ENCODE measurements at places on chromosomes 13 and 19. TPM values are rescaled to one million over a fixed set of nuclear protein-coding genes. Genes with fewer than 3 reads are reported as not detected.

ZNF285 gene
- 2.5 TPM for total RNA-seq

CATSPERD gene
- total RNA-seq, result not detected

DNA sequence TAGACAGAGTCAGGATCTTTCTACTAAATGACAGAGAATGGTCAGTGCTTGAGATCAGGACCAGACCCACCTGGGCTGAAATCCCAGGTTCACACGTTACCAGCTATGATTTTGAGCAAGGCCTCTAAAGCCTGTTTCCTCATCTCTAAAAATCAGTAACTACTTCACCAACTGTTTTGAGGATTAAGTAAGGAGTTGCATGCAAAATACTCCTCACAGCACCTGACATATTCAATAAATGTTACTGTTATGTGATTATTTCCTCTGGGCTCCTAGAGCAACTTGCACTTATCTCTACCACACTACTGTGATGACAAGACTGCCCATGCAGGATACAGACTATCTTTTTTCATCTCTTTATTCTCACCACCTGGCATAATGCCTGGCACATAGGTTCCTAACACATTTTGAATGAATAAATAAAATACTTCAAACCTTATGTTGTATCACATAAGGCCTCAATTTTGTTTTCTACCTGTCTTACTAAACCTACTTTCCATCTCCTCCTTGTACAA, 1.8 kb downstream of the KATNAL1 start:
- DNase-seq, result no peak

DNA sequence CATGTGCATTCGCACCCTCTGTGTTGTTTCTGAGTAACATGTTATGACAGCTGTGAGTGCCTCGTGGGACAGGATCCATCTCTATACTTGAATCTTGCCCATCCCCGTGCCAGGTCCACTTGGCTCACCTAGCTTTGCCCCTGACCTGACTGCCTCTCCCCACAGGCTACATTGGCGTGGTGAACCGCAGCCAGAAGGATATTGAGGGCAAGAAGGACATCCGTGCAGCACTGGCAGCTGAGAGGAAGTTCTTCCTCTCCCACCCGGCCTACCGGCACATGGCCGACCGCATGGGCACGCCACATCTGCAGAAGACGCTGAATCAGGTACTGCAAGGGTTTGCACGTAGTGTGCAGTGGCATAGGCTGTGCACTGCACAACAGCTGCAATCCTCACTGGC, 53.2 kb downstream of the TMED1 start:
- DNase-seq, result no peak

DNA sequence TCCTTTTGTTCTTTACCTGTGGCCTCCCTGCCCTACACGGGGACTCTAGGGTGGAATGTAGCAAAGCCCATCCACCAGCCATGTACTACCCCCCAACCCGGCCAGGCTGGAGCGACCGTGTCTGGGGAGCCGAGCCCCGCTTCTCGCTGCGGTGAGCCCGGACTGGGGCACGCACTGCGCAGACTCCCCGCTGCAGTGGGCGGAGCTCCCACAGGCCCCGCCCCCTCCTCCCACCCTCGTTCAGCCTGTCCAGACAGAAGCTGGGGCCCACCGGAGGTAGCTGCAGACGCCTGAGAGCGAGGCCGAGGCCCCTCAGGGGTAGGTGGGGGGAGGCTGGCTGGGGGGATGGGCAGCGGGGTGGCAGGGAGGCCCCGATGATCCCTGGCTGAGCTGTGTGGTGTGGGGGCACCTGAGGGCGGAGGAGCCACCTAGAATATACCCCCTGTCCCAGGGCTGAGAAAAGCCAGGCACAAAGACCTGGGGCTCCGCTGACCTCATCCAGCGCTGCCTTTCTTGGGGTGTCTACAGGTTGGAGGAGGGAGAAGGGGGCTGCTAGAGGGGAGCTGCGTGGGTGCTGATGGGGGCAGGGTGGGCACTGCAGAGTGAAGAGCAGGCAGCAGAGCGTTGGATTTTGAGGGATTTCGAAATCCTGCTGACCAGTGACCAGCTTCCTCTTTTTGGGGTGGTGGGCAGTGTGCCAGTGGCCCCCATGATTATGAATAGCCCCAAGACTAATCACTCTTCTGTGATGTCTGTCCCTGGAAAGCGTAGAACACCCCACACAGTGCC, 17.3 kb downstream of the PLD3 start:
- DNase-seq, result peak; percentile 70

DNA sequence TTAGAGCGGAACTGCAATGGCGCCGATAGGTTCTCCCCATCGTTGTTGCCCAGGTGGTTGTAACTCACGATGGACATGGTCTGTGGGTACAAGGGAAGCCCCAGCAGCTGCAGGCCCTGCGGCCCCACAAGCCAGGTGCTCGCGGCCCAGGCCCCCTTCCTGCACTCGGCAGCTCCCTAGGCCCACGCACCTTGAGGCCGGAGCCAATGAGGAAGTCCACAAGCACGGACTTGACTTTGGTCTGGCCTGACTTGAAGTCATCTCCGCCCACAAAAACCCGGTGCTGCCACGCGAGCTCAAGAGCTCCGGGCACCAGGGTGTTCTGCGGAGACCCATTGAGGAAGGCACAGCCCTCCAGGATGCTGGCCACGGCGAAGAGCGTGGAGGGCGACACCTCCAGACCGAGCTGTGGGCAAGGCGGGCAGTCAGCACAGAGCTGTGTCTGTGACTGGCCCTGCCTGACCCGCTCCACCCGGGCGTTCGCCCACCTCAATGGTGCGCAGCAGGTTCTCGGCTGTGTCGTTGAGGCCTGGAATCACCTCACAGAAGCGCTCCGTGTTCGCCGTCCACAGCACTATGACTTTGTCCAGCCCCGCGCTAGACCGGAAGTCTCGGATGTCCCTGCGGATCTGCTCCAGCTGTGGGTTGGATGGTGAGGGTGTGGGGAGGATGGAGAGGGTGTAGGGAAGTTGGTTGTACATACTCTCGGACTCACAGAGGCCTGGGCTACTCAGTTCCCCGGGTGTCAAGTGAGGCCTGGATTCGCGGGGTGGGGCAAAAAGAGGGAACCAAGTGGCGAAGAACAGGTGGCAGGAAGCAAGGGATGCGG, 1.9 kb downstream of the ISYNA1 start:
- no peak for DNase-seq

- DNase-seq, result no peak
Observed at GRCh38 chr19:33134571-33135041, 2.7 kb downstream of the WDR88 start.

GRCh38 chr13:73715114-73715910, 418.9 kb downstream of the KLF12 start:
- DNase-seq, result no peak

DNA sequence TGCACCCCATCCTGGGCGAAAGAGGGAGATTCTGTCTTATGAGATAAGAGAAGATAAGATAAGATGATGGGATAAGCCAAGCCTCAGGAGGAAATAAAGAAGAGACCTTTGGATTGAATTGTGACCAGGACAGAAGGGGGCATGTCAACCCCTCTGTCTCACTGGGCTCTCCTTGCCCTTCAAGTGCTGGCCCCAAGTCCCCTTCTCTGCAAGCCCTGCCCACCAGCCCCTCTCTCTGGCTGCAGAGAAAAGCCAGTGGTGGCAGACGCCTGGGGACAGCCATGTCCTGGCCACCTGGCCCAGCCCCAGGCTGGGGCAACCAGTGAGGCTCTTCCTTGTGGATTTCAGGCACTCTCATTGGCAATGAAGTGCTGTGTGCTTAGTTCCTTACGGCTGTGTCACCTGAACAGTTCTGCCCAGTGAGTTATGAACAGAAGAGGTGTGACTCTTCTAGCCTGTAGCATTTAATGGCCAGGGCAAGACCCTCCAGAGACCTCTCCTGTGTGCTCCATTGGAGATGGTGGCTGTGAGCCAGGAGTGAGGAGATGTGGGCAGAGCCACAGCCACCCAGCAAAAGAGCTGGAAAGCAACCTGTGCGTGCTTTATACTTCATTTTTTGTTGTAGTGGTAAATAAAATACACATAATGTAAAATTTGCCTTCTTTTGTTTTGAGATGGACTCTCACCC, 6.1 kb upstream of the BTBD2 start:
- no peak for DNase-seq

GRCh38 chr13:49635599-49636433, 7.5 kb downstream of the ARL11 start:
- DNase-seq, result peak; percentile 58

GRCh38 chr13:110625771-110626321, 10.5 kb downstream of the NAXD start:
- DNase-seq, result no peak

DNA sequence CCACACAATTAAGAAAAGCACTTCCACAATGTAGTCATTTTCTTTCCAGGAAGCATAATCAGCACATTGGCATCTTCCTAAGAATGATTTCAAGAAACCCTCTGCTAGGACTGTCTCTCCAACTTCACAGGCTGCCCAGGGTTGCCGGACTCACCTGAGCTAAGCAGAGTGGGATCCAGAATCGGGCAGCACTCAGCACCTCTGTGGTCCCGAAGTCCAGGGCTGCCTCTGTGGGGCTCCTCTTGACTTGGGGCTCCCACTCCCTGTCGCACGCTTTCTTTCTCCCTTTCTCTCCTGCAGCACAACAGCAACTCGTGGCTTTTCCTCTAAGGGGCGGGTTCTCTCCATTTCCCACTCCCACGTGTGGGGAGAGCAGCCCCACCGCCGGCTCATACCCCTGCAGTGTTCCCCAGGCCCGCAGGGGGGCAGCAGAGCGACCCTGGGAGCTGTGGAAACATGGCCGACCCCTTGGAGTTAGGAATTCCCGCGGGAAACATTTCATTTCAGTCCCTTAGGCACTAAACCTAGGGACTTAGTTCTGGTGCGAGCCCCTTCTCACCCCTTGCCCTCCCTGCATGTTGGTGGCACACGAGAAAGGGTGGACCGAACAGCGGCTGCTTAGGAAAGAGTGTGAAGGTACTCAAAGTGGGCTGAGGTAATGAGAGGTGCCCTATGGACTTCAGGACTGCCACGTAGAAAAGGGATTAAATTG, at the start of gene TMEM272:
TMEM272 (minus strand) TSS at position 316 of the 712 bp plus-strand sequence. CDS start 6,647 bp downstream, outside the sequence.
- no peak for DNase-seq
